ENCODE measurements at places on chromosomes 7 and 10. TPM values are rescaled to one million over a fixed set of nuclear protein-coding genes. Genes with fewer than 3 reads are reported as not detected.

The HOXA10 gene
- 4.9 TPM for total RNA-seq

The PANK1 gene
- 32.5 TPM for total RNA-seq

The FAM131B gene
- total RNA-seq: 2.1 TPM

The ADAP1 gene
- total RNA-seq: 15.7 TPM

DNA sequence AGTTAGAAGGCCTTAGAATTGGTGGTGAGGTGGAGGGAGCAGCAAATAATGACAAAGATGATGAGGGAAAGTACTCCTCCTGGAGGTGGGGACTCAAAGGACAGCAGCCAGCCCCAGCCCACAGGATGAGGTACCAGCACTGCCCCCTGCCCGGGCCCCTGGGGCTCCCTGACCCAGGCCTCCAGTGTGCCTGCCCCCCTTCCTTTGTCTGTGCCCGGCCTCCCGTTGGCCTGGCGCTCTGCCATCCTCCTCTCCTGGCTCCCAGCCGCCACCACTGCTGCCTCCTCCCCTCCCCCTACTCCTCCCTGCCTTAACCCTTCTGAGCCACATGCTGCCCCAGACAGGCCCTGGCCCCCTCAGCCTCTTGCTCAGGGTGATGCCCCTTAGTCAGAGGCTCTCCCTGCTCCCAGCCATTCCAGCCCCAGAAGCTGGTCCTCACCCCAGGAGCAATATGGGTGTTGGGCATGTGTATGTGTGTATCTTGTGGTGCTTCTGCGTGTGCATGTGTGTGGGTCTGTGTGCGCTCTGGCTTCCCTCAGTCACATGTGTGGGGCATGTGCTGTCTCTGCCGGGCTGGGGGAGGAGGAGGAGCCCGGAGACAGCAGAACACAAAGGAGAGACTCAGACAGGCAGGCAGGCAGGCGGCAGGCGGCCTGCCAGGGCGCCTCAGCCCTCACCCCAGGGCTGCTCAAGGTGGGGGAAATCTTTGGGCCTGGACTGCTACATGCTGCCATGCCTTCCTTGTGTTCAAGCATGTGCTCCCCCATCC lies 2.6 kb downstream of the LDB1 start:
- DNase-seq: peak; percentile 78

- no peak for DNase-seq
Observed at GRCh38 chr7:112462236-112462635, 12.0 kb downstream of the IFRD1 start.

GRCh38 chr10:21494191-21495001 lies 31.1 kb downstream of the SKIDA1 start:
- DNase-seq: peak; percentile 72

DNA sequence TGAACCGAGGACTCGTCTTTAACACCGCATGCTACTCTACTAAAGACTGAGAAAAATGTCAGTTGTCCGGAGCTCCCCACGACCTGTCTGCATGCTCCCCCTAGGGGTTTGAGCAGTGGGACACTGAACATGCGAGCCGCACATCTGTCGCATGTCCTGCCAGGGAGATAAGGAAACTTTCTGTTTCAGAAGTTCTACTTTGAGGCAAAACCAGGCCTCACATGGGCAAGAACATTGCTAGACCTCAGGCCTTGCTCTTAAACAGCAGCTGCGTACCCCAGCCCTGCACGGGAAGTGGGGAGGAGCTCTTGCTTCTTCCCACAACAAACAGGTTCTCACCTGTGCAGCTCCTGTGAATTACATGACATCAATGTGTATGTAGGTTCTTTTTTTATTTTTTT lies 30.3 kb upstream of the HERPUD2 start:
- DNase-seq: no peak

DNA sequence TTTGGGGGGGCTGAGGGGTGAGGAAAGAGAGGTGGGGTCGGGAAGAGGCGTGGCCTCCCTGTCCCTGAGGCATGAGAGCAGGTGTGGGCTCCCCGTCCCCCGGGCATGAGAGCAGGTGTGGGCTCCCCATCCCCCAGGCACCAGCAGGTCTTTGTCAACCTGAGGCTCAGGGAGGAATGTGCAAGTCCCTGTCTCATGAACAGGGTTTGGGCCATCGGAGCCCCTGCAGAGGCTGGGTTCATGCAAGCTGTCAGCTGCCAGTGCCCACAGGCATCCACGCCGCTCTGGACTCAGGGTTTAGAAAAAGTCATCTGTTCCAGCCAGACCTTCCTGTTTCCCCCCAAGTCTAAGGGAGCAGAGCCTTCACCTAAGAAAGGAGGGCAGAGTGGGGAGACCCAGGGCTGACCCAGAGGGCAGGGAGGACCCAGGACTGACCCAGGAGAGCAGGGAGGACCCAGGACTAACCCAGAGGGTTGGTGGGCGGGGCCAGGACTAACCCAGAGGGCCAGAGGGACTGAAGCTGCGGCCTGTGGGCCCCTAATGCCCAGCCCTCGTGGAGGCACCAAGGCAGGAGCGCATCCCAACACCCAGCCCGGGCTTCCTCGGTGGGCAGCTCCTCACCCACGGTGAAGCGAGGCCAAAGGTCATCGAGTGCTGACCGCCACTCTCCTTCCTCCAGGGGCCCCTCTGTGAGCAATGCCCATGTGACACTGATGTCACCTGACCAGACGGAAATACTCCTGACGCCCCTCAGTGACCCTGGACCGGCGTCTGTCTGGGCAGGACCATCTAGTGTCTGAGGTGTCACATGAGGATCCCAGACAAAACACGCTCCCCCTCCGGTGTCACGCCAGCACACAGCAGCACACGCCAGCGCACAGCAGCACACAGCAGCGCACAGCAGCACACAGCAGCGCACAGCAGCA lies 28.9 kb upstream of the GPR146 start:
- no peak for DNase-seq

- DNase-seq: no peak
Observed at GRCh38 chr10:72445851-72446250, 91.1 kb upstream of the DNAJB12 start.

DNA sequence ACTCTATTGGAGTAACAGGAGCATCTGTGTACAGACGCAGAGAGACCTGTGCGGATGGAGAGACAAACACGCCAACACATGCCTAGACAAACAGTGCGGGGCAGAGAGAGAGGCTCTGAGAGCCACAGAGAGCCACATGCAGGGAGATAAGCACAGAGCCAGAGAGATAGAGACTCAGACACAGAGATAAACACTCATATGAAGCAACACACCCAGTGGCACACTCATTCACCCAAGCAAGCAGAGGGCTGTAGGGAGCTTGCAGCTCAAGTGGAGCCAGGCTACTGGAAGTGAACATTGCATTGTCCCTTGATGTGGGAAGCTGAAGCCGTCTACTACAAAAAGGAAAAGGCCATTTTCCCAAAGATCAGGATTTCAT lies 46.6 kb upstream of the PODXL start:
- no peak for DNase-seq

All from type B pancreatic cell (in vitro differentiated cells).